Panc1 (cell line): ENCODE measurements at places on chromosomes 2 and 18. TPM values are rescaled to one million over a fixed set of nuclear protein-coding genes. Genes with fewer than 3 reads are reported as not detected.

DNA sequence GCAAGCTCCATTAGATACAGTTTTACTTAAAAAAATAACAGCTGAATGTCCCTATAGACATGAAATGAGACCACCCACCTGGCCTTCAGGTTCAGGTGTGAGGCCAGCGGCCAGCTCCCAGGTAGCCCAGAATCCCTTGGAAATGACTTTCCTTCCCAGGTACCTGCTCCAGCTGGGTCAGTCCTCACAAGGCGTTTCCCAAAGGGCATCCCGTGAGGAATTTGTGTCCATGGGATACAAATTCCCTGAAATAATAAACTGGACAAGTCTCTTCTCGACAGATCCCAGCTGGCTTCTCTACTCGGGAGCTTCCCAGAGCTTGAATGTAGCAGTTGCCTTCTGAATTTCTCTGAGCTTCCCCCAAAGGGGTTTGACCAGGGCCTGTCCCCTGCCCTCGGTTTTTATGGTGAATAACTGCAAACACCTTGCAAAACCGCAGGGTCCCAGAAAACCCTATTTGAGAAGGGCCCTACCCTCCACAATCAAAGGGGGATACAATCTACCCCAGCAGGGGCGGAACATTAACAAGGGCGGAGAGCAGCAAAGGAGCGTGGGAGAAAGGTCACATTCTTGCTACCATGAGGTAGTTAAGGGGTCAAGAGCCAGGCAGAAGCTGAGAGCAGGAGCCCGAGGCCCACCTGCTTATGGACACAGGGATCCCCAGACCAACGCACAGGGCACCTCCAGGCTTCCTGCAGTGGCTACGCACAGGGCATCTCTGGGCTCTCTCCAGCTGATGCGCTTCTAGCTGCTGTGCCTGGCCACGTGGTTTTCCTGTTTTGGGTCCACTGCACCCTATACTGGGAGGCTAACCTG is 107.7 kb downstream of the HDAC4 start:
- DNase-seq = no peak

GRCh38 chr18:26893996-26894395 is 28.5 kb upstream of the AQP4 start:
- DNase-seq = no peak

GRCh38 chr2:1173528-1173927 is 222.9 kb downstream of the SNTG2 start:
- no peak for DNase-seq

DNA sequence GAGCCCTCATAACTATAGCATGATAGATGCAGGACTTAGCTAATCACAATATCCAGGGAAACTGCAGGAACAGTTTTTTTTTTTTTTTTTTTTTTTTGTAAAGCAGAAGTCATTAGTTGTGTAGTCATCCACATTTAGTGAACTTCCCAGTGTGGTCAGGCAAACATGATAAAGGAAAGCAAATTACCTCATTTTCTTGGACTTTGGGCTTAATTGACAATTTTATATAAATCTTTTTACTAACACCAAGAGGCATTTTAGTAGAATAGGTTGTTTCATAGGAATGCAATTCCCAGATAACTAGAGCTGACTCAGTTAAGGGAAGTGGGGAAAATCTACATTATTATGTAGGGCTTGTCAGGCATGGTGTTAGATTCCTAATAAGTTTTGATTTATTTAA is 142.7 kb upstream of the GCFC2 start:
- no peak for DNase-seq

DNA sequence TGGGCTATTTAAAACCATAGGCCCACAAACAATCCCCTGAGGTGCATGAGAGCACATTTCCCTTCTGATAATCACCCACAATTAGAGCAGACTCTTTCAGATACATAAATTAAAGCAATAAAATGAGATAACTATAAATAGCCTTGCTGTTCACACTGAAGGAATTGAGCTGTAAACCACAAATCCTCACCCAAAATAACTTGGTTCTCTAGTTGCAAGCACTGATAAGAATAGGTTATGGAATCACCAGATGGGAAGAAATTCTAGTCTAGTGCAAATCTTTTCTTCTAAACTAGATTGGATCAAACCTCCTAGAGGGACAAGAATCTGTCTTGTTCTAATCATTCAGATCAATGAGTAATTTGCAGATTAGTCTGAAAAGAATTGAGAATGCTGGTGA is 64.6 kb downstream of the NAB1 start:
- DNase-seq = no peak

DNA sequence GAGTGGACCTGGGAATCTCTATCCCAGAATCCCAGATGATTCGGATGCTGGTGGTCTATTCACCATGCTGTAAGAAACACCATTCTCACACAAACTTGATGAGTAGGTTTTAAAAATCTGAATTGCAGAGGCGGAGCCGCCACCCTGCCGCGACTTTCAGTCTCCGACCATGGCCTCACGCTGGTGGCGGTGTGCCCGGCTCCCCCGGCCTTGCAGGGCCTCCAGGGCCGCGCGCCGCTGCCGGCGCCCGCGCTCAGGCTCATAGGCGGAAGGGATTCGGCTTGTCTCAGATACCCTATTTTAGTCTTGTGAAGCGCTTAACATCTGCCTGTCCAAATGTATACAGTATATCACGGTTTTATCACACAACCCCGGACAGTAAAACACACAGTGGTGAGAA is 2.6 kb upstream of the PPM1B start:
- DNase-seq = no peak

The KANSL1L gene
- 10.5 TPM for total RNA-seq
